ENCODE measurements at places on chromosomes 6 and 20.

DNA sequence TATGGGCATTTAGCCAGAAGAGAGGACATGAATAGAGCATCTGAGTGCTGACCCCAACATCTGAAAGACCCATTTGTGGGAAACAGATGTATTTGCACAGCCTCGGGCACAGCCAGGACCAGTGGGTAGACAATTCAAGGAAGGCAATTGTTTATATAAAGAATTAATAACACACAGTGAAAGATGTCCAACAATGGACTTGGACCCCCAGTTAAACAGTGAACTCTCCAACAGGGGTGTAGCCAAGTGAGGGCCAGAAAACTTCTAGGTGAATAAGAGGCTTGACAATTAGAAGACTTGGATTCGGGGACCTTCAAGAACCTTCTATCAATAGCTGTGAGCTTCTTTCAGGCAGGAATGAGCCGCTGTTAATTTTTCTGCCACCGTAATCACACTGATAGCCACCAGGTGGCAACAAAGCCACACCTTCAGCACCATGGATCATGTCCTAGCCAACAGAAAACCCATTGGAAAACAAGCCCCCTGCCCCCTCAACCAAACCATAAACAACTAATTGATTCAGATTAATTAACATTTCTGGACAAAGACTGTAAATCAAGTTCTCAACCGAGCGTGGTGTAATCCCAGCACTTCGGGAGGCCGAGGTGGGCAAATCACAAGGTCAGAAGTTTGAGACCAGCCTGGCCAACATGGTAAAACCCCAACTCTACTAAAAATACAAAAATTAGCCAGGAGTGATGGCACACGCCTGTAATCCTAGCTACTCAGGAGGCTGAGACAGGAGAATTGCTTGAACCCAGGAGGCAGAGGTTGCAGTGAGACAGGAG is 8.8 kb upstream of the SRSF6 start:
- DNase-seq, result no peak

GRCh38 chr6:134533991-134534390 is 216.1 kb upstream of the SGK1 start:
- no peak for DNase-seq

- DNase-seq, result no peak
Observed at GRCh38 chr6:170286246-170286933, 4.5 kb downstream of the DLL1 start.

- no peak for DNase-seq
Observed at GRCh38 chr6:127517693-127518092, 1.4 kb downstream of the MTCL3 start.

DNA sequence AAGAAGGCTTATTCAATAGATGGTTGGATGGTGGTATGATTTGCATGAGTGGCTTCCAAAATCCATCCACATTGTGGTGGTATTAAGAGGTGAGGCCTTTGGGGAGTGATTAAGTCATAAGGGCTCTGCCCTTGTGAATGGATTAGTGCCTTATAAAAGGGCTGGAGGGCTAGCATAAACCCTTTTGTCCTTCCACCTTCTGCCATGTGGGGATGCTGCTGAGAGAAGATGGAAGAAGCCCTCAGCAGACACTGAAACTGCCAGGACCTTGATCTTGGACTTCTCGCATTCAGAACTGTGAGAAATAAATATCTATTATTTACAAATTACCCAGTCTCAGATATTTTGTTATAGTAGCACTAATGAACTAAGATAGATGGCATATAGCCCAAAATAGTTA is 27.8 kb upstream of the SRPK1 start:
- no peak for DNase-seq

DNA sequence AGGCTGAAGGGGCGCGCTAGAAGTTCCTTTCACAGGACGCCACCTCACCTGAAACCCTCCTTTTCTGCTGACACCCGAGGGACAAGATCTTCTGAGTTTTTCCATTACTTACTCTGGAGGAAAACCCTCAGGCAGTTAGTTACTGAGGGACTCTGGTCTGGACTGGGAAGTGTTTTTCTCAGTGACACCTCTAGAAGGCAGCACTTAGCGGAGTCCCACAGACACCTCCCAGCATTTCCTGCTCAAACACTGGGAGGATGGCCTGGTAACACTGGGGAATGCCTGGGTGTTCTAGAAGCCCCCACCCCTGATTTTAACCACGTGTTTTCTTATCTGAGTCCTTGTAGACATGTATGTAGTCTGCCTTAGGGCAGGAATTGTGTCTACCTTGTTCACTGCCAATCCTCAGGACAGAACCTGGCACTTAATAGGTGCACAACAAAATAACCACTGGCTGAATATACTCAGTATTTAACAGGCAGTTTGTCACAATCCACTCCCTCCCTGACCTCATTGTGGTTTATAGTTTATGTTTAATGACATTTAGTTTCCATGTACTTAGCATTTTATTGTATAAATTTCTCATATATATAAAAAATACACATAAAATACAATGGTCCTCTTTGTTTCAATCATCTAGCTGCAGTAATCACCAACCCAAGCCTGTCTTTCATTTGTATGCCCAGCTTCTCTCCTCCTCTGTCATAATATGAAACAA is 4.8 kb downstream of the GSTA3 start:
- DNase-seq, result no peak

GRCh38 chr6:159976686-159977254 is 7.9 kb downstream of the IGF2R start:
- no peak for DNase-seq

DNA sequence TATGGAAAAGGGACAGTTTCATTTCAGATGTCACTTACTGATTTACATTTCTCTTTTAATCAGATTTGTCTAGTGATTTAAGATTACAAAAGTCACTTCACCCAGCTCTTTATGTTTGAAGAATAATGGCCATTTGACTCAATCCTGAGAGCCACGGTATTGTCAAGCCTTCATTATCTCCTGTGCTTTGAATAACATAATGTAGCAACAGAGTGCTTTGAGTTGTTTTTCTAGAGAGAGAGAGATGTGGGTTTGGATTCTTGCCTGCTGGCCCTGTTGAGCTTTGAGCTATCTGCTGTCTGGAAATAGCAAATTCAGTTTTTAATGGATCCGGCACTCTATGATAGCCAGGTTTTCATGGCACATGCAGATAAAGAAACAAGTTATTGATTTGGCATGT is 478.4 kb upstream of the SOX4 start:
- peak; percentile 25 for DNase-seq

GRCh38 chr6:85404564-85405174 is 45.2 kb upstream of the NT5E start:
- DNase-seq, result no peak

DNA sequence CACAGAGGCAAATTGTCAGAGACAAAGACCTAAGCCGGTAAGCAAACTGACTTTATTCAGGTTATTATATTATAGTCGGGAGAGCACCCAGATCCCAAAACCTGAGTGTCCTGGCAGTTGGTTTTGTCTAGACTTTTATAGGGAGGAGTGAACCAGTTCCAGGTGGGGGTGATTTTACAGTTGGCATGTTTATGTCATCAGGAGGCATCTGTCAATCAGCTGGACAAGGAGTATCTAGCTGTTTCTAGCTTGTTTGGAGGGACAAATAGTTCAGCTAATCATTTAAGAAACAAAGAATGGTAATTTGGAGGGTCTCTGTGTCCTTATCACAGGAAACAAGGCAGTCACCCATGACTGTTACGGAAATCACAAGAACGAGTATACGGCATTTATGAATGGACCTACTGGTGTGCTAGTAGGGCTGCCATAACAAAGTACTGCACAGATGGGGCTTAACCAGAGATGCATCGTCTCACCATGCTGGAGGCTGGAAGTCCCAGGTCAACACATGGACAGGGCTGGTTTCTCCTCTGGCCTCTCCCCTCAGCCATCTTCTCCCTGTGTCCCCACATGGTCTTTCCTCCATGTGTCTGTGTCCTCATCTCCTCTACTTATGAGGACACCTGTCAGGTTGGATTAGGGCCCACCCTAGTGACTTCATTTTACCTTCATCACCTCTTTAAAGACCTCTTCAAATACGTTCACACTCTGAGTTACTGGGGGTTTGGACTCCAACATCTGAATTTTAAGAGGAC is 122.7 kb downstream of the LY86 start:
- no peak for DNase-seq

DNA sequence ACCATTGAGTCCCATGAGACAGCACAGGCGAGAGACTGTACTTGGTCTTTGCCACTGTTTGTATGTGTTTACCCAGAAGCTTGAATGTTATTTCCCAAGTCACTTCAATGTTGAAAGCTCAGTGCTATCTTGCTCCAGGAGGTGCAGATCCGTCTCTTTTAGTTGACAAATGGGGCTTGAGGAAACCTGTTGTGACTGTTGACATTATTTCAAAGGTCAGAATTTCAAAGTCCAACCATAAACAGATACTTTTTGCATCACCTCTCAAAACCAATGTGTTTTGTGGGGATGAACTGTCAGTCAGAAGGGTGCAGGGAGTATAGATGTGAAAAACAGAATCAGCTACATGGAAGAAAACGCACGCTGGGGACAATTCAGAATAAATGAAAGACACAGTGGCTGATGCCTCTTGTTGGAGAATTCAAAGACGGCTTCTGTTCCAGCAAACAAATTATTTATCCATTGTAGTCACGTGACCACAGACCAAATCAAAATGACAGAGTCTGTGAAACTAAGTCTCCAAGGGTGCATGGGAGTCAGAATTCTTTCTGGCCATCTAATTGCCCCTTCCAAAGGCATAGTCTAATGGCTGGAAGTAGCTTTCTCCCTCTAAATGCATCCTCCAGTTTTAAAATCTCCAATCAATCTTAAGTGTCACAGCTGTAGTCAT is 83.7 kb downstream of the MYLK4 start:
- DNase-seq, result no peak

DNA sequence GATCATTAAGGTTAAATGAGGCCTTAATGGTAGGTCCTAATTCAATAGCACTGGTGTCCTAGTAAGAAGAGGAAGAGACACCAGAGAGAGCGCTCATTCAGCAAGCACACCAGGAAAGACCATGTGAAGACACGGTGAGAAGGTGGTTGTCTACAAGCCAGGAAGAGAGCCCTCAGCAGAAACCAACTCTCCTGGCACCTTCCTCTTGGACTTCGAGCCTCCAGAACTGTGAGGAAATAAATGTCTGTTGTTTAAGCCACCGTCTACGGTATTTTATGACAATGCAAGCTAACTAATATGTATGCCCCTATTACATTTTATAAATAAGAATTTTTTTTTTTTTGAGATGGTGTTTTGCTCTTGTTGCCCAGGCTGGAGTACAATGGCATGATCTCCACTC is 59.3 kb downstream of the IL20RA start:
- DNase-seq, result no peak

- no peak for DNase-seq
Observed at GRCh38 chr20:45426320-45427016, 10.5 kb downstream of the PIGT start.

DNA sequence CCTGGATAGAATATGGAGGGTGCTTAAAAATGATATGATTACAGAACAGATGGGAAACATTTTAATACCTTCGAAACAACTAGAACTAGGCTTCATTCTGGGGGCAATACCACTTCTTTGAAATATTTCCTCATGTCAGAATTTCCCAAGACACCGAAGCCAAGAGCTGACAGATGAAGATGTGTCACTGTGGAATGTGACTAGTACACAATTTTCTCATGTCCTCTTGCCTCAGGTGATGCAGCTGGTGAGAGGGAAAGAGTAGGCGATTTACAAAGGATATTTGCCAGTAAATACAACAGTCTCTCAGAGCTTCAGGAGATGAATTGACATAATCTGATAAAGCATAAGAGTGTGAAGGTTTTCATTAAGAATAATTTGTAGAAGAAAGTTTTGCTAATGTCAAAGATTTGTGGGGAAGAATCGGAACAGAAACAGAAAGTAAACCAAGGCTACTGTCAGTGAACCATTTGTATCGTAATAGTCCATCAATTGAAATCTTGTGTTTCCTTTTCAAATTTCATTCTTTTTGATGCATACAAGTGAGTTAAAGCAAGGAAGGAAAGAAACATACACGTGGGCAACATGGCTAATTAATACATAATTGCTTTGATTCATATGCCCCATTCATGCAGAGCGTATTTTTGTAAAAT is 164.7 kb upstream of the CCN2 start:
- no peak for DNase-seq

- no peak for DNase-seq
Observed at GRCh38 chr6:53961679-53962370, 149.4 kb upstream of the MLIP start.

DNA sequence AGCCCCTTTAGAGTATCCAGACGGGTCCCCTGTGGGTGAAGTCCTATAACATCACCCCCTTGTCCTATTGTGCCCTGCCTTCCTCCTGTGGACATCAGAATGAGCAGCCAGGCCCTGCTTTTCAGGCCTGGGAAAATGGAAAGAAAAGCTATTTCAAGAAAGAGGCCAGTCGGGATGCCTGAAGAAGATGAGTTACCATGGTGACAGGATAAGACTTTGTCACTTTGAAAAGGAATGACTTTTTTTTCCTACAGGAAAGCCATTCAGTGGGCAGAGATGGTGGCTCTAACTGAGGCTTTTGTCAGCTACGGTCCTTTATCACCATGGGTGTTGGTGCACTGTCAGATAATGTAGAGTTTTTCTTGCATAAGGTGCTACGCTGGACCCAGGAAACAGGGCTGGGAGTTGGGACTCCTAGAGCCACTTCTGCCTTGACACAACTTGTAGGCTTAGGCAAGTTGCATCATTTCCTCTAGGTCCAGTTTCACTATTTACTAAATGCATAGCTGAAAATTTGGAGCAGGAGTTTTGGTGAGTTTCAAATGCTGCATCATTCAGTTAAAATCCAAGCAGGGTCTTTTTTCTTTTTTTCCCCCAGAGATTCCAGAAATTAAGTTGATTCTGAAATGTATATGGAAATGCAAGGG is 293.6 kb upstream of the PRND start:
- DNase-seq, result no peak

GRCh38 chr20:46681032-46681854 is 8.0 kb downstream of the TP53RK start:
- peak; percentile 20 for DNase-seq

DNA sequence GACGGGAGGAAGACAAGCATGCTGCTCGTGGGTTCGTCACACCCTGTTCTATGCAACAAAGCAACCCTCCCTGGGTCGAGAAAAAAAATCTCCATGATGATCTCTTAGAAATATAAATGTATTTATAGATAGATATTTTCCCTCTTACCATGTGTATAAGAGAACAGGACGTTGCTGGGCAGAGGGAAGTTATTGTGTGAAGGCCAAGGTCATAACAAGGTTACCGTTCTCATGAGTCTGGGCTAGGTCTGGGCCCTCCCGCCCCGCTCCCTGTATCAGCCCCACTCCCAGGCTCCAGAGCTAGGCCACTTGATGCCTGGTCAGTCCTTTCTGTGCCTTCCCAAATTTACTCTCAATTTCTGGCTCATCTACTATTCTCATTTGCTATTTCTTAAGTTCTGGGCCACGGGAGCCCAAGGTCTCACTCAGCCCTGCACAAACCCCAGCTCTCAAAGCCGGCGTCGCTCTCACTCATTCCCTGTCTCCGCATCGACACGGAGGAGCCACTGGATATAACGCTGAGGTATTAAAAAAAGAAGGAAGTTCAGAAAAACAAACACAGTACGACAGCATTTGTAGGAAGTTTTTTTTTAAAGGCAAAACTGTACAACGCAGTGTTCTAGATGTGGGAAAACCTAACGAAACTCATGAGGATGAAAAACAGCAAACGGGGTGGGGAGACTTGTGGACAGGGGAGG is 96.8 kb downstream of the PSMG4 start:
- DNase-seq, result peak; percentile 9

GRCh38 chr6:54096811-54097210 is 14.4 kb upstream of the MLIP start:
- DNase-seq, result no peak
